ENCODE measurements at places on chromosomes 13 and 19.

- DNase-seq: no peak
These were observed 49.2 kb downstream of the STOML3 start for GRCh38 chr13:38941353-38941945.

GRCh38 chr13:106349080-106349931 lies 186.2 kb downstream of the EFNB2 start:
- DNase-seq: no peak

GRCh38 chr19:31352296-31352781 lies 3.1 kb upstream of the TSHZ3 start:
- no peak for DNase-seq

DNA sequence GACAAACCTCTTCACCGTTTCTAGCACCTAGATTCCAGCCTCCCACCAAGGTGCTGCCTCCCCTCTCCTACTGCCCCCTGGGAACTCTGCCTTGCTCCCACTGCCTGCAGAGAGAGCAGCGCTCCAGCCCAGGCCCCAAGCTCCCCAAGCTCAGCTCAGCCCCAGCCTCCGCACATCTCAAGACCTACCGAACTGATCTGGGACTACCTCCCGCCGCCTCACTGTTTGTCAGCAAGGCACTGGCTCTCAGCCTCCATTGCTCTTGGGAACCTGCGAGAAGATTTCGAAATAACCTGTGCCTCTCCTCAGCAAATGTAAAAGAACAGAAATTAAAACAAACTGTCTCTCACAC lies 92.4 kb upstream of the GPR183 start:
- DNase-seq: no peak

GRCh38 chr19:4524808-4525562 lies 6.7 kb upstream of the PLIN4 start:
- peak; percentile 75 for DNase-seq

GRCh38 chr19:1922803-1923202 lies 17.6 kb downstream of the ADAT3 start:
- no peak for DNase-seq

DNA sequence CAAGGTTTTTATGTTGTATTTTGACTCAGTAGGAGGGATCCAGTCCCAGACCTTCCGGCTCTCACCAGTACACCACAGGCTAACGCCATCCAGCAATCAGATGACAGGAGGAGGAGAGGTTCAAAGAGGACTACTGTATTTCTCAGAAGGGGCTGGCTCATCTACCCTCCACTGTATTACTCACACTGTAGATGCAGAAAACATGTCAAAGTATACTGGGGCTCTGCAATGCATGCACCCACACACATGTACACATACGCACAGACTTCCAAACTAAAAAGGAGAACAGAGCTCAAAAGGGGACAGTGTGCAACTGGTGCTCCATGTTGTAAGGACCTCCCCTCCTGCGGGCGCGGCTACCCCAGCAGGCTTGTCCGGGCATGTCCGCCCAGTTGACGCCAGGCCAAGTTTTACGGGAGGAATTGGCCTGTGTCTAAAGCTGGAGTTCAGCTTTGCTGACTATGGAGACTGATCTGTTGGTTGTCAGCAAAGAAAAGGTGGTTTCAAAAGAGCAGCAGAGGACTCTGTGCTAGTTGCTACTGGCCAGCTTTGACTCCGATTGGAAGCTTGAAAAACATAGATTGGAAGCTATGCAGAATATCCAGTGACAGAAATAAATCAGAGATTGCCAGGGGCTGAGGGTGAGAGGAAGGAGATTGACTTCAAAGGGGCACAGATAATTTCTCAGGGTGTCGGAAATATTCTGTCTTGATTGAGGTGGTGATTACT lies 314.2 kb downstream of the DLEU7 start:
- peak; percentile 25 for DNase-seq

GRCh38 chr13:25232937-25233515 lies 54.3 kb downstream of the MTMR6 start:
- no peak for DNase-seq

DNA sequence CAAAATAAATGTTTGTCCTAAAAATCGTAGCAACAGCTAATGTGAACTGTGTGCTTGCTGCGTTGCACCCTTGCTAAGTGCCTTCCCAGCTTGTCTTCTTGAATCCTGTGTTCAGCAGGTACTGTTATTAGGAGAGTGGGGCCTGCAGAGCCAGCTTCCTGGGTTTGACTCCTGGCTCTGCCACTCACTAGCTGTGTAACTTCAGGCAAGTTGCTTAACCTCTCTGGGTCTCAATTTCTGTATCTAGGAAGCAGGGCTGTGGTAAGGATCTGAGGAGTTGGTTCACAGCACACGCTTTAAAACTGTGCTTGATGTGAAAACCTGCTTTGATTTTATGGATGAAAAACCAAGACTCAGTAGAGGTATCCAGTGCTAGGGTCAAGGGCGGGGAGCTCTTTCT lies 10.0 kb downstream of the NFIX start:
- no peak for DNase-seq

DNA sequence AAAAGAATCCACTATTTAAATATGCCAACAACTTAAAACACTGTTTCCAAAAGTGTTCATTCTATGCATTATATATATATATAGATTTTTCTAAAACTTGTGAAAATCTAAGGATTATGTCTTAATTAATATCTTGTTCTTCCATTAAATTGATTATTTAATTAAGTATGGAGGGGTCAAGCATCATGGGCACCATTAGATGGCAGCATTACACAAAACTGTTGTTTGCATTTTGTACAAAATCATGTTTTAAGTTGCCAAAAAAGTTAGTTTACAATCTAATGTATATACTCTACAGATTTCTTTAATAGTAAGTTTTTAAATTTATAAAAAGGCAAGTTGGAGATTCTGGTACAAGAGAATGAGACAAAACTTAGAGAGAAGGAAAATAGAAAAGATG lies 213.2 kb upstream of the EDNRB start:
- no peak for DNase-seq

GRCh38 chr13:106680796-106681472 lies 113.0 kb upstream of the ARGLU1 start:
- DNase-seq: no peak

- no peak for DNase-seq
These were observed 10.9 kb downstream of the EXOC3L2 start for GRCh38 chr19:45234089-45234869.

DNA sequence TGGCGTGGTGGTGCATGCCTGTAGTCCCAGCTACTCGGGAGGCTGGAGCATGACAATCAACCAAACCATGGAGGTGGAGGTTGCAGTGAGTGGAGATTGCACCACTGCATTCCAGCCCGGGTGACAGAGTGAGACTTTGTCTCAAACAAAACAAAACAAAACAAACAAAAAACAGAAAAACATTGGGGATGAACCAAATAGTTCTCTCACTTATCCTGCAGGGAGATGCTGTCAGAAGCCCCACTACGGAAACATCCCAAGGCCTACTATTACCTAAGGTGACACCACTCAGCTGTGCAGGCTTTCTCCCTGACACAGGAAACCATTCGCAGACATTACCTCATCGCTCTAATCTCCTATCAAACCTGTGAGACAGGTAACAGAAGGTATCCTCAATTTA lies 113.5 kb downstream of the FOXO1 start:
- no peak for DNase-seq

- no peak for DNase-seq
These were observed 15.2 kb upstream of the SLC25A30 start for GRCh38 chr13:45433381-45433790.
